ENCODE measurements at places on chromosomes 7 and 10.

DNA sequence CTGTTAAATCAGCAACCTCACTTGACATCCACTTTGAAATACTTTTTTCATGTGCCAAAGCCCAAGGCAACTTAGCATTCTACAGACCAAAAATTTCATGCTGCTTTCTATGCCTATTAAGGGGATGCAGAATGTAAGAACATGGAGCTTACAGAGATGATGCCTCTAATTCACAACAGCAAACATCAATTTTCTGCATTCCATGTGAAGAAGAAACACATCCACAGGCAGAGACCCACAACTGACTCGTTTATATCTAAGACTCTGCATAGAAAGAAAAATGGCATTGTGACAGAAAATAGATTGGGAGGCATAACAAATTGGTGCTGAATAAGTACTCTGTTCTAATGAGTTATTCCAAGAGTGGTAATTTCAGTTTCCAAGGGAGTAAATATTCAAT is 107.6 kb downstream of the SGMS1 start:
- no peak for DNase-seq

GRCh38 chr10:47192273-47192672 is 107.7 kb upstream of the GDF10 start:
- no peak for DNase-seq

DNA sequence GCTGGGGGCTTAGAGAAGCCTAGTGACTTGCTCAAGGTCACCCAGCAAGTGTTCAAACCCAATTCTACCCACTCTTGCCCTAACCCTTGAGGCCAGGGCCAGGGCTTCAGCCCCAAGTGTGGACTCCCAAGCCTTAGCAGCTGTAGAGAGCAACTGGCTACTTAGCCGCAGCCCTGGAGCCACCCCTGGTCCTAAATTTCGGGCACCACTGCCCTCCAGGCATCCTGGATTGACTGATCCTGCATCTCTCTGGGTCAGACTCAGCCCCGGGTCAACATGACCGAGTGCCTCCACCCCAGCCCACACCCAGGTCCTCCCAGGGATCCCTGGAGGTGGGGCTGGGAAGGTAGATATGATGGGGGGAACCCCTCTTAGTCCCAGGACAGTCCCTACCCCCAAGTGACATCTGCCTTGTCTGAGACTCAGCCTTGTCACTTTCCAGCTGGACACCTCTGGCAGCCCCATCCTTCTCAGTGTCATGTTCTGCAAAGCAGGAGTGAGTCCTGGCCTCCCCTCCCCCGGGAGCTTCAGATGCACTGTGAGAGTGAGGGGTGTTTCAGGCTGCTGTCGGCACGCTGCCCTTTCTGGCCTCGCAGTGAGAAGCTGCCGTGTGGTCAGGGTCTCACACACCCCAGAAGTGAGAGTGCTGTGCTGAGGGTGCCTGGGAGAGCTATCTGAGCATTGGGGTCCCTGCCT is 89.8 kb downstream of the ZMIZ1 start:
- no peak for DNase-seq

DNA sequence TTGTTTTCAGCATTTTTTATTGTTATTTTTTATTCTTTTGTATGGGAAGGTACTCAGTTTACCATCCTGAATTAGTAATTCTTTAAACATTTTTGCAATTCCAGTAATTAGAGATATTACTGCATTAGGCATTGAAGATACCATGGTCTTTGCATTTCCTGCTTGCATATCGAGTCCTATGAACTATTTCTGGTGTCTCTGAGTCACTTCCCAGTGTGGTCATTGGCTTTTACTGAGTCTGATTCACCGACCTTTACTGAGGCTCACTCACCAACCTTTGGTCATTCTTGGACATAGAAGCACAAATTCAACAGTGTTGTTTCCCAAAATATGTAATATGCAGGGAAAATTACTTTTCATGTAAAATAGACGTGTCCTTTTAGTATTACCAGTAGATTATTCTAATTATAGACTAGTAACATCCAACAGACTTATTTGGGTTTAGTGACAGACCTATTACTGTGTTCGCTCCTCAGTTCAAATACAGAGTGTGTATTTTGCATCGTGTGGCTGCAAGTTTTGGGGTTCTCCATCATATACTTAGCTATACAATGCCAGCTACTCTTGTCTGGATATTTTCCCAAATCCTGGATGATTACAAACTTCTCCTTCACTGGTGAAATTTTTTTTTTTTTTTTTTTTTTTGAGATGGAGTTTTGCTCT is 180.7 kb upstream of the PRSS1 start:
- DNase-seq, result no peak

DNA sequence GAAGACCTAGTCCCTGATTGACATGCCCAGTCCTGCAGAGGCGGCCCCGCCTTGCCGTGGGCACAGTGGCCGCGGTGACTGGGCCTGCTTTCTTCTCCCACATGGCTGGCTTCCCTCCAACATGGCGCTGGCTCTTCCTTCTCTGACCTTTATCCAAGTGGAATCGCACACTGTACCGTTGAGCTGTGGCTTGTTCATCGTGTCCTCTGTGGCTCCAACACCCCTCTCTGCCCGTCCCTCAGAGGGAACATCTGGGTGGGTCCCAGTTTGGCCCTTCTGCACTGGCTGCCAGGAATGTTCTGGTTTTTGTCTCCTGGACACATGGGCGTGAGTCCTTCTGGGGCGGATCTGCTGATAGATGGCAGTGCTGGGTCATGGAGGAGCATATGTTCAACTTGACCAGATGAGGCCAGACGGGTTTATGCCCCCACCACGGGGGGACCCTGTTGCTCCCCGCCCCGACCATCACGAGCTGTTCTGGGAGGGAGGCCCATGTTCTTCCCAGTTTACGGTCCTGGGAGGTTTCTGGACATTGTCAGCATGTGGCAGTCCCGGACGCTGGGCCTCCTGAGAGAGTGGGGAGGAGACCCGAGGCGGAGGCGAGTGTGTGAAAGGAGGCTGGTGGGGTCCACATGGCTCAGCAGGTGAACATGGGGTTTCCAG is 63.5 kb downstream of the LHPP start:
- DNase-seq, result no peak

GRCh38 chr7:68936471-68937035 is 661.7 kb upstream of the AUTS2 start:
- DNase-seq, result no peak

DNA sequence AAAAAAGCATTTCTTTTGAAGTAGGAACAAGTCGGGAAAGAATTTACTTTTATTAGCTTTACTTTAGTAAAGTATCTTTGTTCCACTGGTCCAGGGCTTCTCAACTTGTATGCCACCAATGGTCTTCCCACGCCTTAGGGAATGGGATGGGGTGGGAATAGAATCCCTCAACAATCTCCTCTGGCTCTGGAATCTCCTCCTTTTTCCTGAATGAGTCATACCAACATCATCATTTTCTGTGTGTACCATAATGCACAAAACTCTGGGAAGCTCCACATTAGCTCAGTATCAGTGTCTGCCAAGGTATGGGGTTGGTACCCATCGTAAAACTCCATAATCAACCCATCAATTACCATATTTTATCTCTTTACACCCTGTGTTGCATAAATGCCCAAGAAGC is 159.4 kb upstream of the BMPER start:
- no peak for DNase-seq

DNA sequence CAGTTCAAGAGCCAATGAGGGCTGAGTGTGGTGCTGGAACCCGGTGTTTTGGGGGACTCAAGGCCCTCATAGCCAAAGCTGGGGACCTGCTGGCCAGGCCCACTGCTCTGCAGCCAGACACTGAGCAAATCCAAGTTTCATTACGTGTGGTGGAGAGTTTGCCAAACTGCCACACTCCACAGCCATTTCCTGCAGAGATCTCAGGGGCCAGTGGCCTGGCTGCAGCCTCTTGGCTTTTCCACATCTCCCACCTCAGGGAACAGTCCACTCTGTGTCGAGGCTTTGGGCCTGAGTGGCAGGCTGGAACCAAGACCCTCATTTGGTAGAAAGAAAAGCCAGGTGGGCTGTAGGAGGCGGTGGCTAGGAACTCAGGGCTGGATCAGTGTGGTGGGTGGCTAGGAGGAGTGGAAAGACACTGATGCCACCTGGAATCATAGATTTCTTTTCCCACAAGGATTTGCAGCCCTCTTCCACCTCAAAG is 3.2 kb downstream of the HOXA11 start:
- DNase-seq, result no peak

DNA sequence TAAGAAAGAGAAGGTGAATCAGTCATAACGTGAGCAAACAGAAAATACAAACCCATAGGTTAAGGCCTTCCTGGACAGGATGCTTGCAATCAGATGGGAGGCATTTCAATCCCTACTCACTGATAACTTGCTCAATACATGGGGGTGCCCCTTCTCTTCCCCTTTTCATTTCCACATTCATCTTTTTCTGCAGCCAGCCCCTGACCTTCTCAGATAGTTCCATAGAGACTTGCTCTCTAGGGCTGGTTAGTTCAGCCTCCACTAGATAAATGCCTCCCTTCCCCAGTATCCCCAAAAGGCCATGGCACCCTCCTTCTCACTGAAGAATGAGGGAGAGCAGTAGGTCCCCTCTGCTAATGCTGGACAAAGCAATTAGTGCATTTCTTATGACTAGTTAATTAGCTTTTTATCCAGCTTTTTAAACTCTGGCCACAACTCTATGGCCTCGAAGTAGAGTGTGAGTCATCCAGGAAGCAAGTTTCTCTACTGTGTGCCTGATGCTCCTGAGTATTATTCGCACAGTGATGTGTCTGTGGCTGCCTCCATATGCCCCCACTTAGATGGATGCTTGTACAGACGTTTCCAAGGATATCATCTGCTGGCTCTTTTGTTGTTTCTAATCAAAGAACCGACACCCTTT is 12.7 kb downstream of the CHN2 start:
- DNase-seq, result no peak

- no peak for DNase-seq
These were observed 181.7 kb downstream of the ST7 start for GRCh38 chr7:117134889-117135552.

GRCh38 chr10:103854686-103855391 is 537 bp downstream of the SH3PXD2A start:
- DNase-seq, result no peak

GRCh38 chr10:7054915-7055314 is 355.9 kb downstream of the SFMBT2 start:
- no peak for DNase-seq

GRCh38 chr7:111780527-111780926 is 218.2 kb upstream of the IMMP2L start:
- no peak for DNase-seq

GRCh38 chr7:117020591-117020973 is 67.3 kb downstream of the ST7 start:
- DNase-seq, result no peak

DNA sequence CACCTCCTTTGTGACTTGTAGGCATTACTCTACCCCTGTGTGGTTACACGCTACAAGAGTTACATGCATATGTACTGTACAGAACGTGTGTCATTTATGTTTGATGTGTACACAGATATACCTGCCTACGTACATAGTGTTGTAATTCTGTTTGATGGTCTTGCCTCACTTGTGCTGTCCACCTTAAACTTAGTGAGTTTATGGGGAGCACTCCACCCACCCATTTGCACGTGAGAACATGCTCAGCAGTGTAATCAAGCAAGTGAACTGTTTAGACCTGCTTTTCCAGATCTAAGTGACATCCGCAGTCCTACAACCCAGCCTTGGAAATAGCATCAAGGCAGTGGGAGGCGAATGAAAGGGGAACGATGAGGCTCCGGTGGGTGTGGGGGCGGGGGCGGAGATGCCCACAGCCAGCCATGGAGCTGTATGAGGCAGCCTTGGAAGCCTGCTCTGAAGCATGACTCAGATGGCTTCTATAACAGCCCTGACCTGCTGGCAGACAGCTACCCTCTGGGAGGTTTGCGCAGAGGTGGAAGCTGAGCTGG is 52.1 kb downstream of the SUFU start:
- DNase-seq, result no peak

DNA sequence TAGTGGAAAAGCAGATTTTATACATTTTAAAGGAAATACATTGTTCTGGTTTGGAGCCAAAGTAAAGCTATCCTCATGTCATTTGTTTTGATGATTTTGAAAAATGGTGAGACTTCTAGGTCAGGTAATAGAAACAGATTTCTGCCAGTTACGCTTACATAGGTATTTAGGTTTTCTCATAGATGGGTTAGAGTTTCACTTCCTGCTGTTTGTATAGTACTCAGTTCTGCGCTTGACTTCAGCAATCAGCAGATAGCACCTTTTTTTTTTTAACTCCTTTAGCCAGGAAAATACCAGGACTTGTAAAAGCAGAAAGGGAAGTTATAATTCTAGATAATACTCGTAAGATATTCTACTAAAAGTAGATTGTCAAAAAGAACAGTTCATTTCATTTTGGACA is 209.8 kb upstream of the POM121L12 start:
- DNase-seq, result no peak

- no peak for DNase-seq
These were observed 215.2 kb upstream of the PPP2R2D start for GRCh38 chr10:131685576-131685975.

DNA sequence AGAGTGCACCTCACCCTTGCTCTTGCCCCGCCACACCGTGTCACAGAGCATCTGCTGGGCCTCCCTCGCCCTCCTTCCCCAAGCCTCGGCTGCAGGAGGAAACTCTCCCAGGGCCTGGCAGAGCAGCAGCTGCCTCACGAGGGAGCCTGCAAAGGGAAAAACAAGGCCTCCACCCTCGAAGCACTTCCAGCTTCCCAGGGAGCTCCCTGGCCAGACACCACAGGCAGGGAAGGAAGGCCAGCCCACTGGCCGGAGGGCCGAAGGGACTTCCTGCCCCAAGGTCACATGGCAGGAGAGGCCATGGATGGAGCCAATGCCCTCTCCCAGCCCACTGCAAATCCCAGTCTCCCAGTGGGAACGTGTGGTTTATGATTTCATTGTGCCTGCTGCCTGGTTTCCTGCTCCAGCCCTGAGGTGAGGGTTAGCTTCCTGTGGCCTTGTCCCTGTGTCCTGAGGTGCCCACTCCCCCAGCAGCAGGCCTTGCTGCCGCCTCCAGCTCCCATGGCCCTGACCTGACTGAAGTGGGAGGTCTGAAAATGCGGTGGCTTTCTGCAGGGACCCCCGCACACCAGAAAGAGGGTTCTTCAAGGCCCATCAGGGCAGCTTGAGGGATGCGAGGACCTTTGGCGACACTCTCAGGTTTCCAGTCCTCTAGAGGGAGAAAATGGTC is 100.5 kb upstream of the PPIF start:
- no peak for DNase-seq

GRCh38 chr10:30645340-30645827 is 15.8 kb upstream of the LYZL2 start:
- DNase-seq, result no peak

DNA sequence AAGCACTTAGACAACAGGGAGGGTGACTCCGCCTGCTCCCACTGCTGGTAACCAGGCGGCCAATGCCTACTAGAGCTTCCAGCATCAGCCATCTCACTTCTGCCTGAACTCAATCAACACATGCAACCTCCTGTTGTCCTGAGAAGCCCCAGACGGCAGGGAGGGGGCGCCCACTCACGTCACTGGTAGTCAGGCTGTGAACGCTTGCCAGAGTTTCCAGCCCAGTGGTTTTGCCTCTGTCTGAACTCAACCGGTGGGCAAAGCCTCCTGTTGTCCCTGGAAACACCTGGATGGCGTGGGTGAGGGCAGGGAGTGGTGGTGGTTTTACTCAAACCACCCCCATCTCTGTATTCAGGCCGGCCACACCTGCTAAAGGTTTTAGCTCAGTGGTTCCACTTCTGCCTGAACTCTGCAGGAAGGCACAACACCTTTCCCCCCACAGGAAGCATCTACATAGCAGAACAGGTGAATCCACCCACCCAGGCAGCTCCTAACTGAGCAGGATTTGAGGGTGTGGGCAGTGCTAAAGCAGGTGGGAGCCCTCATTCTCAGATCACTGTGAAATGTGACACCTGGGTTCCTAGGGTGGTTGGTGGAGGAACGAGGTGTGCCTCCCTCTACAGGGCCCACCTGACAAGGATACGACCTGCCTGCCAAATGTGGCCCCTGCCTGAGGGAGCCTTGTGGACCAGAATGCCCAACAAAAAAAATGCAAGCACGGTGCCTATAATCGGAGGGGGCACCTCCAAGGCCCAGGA is 563.0 kb upstream of the SEMA3D start:
- no peak for DNase-seq
